ENCODE measurements at places on chromosomes 5 and 9.

DNA sequence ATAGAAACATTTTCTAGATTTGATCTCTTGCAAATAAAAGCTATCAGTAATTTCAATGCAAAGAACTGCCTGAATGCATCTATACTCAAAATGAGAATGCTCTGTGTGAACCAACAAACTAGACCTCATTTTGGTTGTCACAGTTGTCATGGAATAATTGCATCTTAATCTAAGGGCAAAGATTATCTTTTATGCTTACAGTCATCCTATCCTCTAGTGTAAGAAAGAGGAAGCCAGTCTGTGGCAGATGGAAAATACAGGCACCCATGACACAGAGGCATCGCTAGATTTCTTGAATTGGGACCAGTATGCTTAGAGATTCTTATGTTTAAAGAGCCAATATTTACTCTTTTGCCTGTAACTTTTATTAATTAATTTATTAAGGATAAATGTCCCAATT is 95.0 kb downstream of the MACIR start:
- DNase-seq = no peak

- no peak for DNase-seq
These were observed 143.5 kb downstream of the SAXO1 start for GRCh38 chr9:18889550-18889949.

GRCh38 chr9:93893899-93894690 is 61.1 kb downstream of the BARX1 start:
- DNase-seq = no peak

DNA sequence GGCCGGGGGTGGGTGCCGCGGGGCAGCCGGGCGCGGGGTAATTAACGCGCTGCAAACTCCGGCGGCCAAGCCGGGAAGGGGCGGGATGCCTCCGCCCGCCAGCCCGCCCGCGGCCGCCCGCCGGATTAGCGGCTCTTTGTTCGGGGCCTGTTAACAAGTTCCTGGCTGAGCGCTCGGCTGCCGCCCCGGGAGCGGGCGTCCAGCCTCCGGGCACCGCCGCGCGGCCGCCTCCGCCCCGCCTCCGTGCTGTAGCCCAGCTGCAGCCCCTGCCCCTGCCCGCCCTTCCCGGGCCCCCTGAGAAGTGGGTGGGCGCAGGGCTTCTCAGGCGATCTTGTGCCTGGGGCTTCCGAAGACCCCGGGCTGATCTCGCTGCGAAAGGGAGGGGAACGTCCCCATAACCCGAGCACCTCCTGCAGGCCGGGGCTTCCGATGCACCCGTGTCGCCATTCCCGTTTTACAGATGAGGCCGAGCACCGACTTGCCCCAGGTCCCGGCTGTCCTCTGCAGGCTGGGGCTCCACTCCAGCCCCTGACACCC is 7.5 kb downstream of the UNC5A start:
- no peak for DNase-seq

DNA sequence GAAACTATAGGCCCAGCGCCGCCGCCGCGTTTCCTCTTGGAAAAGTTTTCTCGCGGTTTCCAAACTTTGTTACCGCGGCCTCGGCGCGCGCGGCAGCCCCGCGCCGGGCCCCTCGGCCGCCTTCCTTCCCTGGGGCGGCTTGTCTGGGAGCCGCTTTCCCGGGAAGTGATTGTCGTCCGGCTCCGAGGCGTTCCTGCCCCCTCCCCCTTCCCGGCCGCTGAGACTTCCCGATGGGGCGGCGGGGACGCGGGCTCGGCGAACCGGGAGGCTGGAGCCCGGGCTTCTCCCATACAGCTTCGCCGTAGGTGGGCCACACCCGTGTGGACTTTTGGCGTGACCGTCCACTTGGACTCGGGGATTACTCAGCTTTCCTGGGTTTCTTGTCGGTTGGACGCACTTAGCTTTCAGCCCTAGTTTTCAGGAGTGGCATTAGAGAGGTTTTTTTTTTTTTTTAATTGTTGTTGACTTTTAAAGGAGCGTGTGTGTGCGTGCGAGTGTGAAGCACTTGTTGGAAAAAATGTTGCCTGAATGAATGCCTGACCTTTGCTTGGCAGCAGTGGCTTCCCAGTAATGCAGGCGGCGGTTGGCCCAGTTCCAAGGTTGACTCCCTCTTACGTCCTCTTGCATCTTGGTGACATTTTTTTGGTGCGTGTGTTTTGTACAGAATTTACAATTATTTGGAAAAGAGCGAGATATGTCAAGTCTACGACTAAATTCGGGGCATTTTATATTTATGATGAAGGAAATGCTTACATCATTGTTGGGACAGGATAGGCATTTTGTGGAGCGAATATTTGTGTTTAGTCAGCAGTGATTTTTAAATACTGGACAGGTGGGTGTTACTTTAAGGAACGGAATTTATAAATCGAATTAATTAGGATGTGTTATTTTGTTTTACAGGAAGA is 821 bp downstream of the CTNNA1 start:
- DNase-seq = no peak

- DNase-seq = no peak
These were observed 404.7 kb upstream of the TRPC7 start for GRCh38 chr5:136769900-136770684.

- no peak for DNase-seq
These were observed 3.0 kb downstream of the MVB12B start for GRCh38 chr9:126329476-126330275.

DNA sequence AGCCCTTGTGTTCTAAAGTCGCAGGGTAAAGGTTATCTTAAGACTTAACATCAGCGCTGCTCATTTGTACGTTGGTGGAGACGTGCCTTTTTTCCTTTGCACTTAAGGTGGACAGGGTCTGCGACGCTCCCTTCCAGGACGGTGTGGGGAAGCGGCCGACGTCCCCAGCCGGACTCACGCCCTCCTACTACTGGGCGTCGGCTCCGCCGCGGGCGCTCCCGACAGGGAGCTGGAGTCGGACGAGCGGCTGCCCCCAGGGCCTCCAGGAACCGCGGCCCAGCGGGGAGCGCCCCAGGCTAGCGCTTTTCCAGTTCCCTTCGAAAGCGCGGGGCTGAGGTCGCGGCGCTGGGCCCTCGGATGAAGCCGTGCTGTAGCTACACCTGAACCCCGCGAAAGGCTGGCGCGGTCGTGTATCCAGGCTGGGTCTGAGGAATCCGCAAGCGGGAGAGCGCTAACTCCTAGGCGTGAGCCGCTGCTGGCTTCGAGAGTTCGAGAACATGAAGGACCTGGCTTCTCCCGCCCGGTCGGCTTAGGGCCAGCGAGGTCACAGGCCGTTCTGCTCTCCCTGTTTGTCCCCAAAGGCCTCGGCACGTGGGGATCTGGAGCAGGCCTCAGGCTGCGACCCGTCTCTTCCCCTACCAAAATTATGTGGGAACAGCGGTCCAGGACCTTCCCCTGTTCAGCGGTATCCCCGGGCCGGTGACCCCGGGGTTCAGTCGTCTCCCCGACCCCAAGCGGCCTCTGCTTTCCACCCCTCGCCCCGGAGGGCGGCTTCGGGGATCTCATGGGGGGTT is 3.8 kb upstream of the DMRT3 start:
- DNase-seq = no peak

DNA sequence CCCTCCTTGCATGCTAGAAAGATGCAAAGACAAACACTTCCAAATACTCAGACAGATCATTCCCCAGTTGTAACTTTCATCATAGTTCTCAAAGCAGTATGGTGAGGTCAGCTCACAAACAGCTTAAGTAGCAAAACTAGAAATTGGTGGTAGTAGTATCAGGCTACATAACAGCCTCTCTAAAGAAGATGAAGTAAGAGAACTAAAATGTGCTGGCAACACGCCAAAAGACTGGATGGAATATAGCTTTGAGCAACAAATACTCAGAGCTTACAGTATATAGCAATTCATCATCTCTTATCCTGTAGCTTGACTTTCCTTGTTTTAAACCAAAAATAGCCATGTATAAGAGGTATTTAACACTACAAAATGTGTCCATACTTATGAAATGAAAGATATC is 7.5 kb downstream of the PFDN1 start:
- no peak for DNase-seq

GRCh38 chr9:132946211-132946610 is 1.8 kb upstream of the TSC1 start:
- no peak for DNase-seq

- DNase-seq = no peak
These were observed 53.1 kb upstream of the DAB2IP start for GRCh38 chr9:121598167-121598964.

GRCh38 chr9:4579001-4579400 is 83.1 kb upstream of the PLPP6 start:
- DNase-seq = no peak

DNA sequence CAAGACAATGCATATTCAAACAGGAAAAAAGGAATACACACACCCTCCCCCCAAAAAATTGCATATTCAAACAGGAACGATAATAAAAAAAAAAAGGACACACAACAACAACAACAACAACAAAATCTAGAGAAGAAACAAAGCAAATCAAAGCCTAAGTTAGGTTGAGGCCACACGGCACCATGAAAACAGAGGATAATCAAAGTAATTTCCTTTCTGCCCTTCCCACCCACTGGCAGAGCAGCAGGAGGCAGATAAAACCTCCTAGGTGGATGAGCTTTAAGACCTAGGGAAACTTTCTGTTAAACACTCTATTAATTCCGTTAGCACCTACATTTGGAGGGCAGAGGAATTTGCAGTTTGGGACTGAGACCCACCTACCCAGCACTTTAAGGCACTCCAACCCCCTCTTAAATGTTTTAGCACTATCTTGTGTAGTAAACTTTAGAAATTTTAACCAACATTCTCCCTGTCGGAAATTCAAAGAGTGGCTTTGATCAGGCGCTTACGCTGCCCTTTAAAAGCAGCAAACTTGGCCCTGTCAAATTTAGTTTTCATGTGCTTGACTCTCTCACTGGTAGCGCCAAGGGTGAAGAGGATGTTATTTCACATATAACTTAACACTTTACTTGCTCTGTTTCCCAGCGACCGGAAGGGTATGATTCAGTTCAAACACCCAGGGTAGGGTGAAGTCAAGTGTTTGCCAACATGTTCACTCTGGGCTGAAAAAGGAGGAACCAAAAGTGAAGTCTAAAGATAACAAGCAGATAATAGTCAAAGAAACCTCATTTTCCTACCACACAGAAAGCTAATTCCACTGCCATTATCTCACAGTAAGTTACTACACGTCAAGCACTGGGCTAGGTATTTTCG is 9.2 kb downstream of the ENC1 start:
- no peak for DNase-seq

DNA sequence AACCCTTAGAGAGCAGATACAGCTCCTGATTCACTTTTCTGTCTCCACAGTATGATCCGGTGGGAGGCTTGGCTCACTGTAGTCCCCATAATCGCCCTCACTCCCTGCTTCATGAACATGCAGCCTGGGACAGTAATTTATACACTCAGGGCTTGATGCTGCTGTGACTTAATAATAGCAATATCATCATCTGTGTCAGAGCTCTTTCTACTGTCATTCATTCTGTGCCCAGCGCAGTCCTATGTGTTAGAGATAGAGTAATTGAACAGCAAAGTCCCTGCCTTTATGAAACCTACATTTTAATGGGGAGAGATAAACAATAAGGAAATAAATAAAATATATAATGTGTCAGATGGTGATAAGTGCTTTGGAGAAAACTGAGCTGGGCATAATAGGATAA is 2.8 kb upstream of the HEMGN start:
- DNase-seq = no peak

GRCh38 chr5:129476751-129477150 is 16.7 kb downstream of the ADAMTS19 start:
- DNase-seq = no peak

DNA sequence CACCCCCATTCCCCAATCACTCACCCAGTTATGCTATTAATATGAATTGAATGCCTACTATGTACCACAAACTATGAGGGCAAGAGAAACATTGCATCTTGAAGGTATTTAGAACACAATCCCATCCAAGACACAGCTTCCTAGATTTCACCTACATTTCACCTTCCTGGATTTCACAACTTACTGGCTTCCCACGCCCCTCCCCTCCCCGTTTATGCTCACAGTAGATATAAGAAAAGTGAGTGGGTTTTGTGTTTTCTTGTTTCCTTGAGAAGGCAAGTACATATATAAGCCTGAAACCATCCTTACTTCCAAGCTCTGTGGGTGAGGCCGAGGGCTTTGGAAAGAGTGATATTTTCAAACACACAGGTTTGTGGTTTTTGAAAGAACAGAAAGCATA is 465.0 kb downstream of the BNC2 start:
- no peak for DNase-seq

DNA sequence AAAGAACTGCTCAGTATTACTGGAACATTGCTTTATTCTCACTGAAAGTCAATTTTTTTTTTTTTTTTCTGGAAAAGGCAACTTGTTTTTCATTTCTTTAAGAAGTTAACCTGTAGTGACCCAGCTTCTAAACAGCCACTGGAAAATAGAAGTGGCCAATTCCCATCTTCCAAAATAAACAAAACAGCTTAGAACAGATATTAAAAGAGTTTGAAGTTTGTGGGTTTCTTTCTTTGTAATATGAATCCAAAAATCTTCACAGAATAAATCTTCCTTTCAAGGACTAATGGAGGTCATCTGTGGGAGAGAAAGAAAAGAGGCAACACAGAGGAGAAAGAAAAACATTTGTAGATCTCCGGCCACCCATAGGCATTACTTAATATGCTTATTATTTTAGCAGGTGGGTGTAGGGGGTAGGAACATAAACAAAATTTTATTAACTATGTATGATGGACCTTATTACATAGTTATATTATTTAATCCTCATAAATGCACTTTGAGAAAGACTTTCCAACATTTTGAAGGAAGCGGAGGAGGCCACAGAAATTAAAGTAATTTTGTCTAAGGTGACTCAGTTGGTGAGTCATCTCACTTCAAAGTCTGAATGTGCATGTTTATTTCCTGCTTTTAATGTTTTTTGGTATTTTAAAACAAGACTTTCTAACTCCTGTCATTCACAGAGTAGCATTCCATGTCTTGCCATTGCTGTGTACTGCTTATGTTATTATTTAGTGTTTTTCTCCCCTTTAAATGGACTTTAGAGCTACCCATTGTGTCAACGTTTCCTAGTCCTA is 1791.8 kb upstream of the WWC1 start:
- no peak for DNase-seq

- no peak for DNase-seq
These were observed 239.3 kb upstream of the GRIN3A start for GRCh38 chr9:101977614-101978210.

GRCh38 chr9:99023831-99024230 is 80.1 kb downstream of the COL15A1 start:
- DNase-seq = no peak
